Epithelial cell of esophagus (primary cell): ENCODE measurements at places on chromosomes 1 and 21.

DNA sequence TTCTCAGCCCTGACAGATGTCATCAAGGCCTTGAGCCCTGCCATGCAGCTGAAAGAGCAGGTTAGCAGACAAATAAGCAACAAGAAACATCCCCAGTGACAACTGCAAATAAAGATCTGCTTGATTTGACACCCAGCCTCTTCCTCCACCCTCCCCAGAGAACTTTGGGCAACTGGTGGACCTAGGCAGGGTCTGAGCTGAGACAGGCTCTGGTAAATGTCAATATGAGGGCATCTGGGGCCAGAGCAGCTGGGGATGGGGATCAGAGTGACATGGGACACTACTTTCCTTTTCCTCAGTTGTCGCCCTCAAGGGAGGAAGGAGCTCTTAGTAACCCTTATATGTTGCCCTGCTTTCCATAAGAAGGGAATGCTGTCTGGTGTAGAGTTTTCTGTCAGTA lies 544.1 kb downstream of the NEGR1 start:
- DNase-seq, result no peak

DNA sequence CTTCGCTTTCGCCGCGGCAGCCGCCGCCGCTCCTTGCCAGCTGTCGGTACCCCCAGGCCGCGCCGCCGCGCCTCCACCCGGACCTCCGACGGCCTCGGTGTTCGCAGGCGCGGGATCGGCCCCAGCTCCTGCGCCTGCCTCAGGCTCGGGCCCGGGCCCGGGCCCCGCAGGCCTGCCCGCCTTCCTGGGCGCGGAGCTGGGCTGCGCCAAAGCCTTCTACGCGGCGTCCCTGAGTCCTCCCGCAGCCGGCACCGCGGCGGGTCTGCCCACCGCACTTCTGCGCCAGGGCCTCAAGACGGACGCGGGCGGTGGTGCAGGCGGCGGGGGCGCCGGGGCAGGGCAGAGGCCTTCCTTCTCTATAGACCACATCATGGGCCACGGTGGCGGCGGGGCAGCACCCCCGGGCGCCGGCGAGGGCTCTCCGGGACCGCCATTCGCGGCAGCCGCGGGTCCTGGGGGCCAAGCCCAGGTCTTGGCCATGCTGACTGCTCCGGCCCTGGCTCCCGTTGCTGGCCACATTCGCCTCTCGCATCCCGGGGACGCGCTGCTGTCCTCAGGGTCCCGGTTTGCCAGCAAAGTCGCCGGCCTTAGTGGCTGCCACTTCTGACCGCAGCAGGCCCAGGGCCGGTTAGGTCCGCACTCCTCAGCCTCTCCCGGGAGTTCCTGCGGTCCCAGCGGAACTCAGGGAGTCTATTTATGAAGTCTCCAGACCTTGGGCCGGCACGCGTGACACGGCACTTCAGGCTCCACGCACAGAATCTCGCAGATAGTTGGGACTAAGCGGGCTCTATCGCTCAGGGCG lies 1.4 kb downstream of the FOXD2 start:
- no peak for DNase-seq

- DNase-seq, result no peak
Observed at GRCh38 chr21:37710546-37711285, 205.5 kb downstream of the KCNJ6 start.

DNA sequence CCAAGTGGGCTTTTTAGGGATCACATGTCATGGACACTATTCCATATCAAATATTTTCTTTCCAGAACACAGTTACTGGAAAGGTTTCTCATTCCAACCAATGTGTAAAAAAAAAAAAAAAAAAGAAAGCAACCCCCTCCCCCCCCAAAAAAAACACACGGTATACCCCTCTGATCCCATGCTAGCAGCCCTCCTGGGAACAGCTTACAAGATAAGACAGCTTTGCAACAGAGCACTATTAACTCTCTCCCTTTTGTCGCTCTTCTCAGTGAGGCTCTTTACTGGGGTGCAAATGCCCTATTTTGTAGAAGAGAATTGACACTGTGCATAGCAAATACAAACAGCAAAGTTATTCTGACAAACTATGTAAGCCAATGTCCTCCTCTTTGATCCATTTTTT lies 161.2 kb downstream of the NTMT2 start:
- DNase-seq, result no peak

DNA sequence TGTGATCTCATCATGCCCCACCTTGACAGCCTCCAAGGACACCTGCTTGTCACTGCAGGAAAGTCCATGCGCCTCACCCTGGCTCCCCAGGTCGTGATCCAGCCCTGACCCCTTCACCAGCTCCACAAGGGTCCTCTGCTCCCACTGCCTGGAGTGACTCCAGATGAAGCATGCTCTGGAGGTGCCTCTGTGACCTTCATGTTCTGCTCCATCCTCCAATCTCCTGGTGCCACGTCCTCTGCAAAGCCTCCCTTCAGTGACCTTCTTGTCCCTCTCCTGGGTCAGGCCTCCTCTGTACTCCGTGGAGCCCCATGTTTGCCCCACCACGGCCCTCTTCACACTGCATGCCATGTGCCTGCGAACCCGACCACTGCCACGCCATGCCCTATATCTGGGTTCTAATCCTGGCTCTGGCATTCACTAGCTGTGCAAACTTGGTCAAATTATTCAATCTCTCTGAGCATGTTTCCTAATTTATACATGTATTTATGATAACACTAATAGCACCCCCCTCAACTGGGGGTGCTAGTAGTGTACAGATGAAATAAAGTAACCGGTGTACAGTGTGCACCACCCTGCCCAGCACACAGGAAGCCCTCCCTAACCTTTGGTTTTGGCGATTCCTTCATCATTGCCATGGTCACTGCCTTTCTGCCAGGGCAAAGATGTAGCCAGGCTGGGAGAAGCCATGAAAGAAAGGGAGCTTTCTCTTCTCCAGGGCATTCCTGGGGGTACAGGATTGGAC lies 77.4 kb downstream of the STUM start:
- no peak for DNase-seq

- DNase-seq, result no peak
Observed at GRCh38 chr21:42766739-42767560, 112.4 kb downstream of the WDR4 start.

DNA sequence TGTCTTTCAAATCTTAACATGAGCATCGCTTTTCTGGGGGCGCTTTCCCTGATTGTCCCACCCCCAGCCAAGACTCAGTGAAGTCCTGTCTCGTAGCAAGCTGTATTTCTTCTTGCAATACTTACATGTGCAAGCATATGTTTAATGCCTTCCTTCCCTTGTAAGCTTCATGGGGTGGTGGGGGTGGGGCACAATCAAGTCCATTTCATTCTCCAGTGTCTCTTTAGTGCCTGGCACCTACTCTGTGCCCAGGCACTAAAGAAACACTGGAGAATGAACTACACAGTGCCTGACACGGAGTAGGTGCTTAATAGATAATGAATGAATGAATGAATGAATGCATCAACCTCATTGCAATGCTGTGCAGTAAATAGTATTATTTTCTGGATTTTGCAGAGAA lies 143.1 kb downstream of the PLPP3 start:
- no peak for DNase-seq

DNA sequence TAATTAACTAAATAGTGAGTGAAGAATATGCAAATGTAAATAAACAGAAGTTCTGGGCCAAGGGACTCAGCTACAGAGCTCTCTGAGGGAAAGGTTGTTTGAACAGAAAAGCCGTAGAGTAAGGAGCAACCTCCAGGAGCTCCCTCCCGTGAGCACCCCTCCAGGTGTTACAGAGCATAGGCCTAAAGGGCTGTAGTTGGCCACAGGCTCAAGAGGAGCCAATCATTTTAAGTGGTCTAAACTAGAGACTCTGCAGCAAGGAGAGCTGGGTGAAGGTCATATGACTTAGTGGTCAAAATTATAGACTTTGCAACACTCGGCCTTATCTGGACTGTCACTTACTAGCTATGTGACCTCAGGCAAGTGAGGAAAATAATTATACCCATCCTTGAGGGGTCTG lies 19.1 kb upstream of the RXRG start:
- DNase-seq, result no peak

DNA sequence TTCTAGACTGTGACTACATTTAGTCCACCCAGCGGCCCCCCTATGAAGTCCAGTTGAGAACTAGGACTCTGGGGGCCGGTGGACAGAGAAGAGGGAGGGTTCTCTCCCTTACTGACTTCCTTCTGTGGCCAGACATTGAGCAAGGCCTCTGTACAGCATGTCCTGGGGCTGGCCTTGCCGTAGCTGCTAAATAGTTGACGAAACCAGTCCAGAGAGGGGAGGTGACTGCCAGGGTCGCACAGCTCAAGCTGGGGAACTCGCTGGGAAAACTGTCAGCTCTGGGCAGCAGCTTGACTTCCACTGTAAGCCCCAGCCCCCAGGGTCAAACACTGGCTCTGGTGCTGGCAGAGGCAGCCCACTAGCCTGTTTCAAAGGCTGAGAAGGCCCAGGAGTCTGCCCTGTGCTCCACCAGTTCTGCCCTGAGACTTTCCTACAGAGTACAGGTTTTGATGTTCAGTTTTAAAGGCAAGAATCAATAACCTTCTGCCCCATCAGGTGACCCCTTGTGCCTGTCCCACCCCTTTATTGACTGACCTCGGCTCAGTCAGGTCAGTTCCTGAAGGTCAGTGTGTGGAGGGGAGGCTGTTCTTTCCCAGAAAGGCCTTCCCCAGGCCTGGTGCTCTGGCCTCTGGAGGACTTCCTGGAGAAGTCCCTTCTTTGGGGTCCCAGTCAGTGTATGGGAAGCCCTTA lies 14.1 kb downstream of the PCSK9 start:
- no peak for DNase-seq

GRCh38 chr1:244173769-244174168 lies 122.7 kb downstream of the ZBTB18 start:
- no peak for DNase-seq

DNA sequence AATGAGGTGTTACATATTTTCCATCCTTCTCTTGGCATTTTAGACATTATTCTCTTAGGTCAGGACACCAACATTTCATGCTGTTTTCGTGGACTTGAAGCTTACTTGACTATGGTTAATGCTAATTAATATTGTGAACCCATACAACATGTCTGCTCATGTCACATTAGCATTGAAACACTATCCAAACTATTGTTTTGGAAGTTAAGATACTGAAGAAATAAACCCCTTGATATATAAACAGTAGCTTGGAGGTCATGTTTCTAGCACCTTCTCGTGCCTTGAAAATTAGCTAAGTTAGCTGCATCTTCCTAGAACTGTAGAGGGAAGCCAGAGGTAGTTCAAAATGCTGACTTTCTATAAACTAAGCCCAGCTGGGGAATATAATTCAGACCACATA lies 288.8 kb downstream of the LTN1 start:
- no peak for DNase-seq

- no peak for DNase-seq
Observed at GRCh38 chr1:207022996-207023679, 9.4 kb downstream of the C1orf116 start.

- no peak for DNase-seq
Observed at GRCh38 chr1:184373155-184373554, 13.7 kb upstream of the C1orf21 start.

DNA sequence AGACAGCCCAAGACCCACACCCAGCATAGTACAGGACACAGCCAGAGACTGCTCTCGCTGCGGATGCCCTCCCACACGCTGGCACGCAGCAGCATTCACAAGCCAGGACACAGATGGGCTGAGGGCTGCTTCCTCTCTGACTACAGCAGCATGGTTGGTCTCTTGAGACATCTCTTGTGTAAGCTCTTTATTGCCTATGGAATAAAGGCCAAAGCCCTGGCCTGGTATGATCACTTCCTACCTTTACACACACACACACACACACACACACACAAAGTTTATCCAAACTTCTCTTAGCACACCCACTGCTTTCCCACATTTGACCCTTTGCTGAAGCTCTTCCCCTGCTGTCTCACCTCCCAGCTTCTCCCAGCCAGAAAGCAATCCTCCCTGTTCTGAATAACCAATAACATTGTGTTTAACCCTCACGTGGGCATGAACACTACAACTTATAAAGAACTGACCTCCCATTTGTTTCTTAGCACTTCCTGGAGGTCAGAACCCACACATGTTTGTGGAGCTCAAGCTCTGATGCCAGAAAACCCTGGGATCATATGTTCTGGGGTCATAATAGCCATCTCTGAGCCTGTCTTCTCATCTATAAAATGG lies 1.2 kb upstream of the LUZP1 start:
- peak; percentile 94 for DNase-seq

GRCh38 chr1:117096951-117097408 lies 24.6 kb downstream of the TRIM45 start:
- DNase-seq, result no peak

- DNase-seq, result no peak
Observed at GRCh38 chr1:156176610-156177210, 17.2 kb upstream of the SLC25A44 start.

DNA sequence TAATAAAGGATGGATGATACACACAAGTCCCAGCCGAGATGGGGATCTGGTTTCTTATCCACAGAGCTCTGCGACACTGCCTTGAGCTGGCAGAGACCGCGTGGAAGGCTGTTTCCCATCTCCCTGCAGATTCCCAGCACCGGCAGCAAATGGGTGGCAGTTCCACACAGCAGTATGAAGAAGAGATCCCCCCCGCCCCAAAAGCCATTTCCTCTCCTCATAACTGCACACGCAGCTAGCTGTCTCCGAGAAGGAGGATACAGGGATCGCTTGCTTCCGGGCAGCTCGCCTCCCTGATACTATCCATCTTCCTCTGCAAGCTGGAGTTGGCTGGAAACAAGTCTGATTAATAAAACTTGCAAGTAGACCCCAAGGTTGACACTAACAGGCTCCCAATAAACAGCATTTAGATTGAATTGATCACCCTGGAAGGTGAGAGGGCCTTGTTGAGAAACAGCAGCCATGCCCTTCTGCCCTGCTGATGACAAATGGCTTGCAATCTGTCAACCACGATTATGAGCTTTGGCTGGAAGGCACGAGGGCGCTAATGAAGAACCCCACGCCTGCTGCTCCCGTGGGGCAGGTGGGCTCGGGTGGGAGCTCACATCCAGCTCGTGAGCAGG lies 642.3 kb downstream of the AJAP1 start:
- no peak for DNase-seq
